ENCODE measurements at places on chromosomes 11 and 22. TPM values are rescaled to one million over a fixed set of nuclear protein-coding genes. Genes with fewer than 3 reads are reported as not detected.

DNA sequence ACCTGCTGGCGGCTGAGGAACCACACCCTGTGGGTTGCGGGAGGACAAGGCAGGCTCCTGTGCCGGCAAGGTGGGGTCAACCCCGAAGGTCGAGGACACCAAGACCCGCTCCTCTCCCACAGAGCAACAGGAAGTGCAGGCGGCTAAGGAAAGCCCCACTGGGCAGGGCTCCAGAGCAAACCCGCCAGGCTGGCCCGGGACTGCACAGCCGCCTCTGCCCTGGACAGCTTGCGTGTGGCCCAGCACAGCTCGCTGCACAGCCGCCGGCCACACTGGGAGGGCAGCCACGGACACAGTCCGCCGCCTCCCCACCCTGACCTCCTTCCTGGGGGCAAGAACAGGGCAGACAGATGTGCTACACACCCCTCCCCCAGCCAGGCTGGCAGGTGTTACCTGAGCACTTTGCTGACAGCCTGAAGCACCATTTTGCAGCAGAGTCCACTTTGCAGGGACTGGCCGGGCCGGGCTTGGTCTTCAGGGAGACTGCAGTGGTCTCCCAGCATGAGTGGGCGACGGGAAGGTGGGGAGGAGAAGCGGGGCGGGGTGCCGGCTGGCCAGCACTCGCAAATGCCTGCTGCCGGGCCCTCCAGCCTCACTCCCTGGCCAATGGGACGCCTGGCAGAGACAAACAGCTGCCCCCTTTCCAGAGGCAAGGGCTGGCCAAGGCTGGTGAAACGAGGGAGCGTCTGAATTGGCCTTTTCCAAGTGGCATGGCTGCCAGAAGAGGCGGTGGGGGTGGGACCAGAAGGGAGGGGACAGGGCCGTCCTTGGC is at the start of gene MOB2:
TSS of gene MOB2 (minus strand) at position 726 of the 772 bp plus-strand sequence. CDS start at position 503, 223 bp downstream.
- no peak for DNase-seq

DNA sequence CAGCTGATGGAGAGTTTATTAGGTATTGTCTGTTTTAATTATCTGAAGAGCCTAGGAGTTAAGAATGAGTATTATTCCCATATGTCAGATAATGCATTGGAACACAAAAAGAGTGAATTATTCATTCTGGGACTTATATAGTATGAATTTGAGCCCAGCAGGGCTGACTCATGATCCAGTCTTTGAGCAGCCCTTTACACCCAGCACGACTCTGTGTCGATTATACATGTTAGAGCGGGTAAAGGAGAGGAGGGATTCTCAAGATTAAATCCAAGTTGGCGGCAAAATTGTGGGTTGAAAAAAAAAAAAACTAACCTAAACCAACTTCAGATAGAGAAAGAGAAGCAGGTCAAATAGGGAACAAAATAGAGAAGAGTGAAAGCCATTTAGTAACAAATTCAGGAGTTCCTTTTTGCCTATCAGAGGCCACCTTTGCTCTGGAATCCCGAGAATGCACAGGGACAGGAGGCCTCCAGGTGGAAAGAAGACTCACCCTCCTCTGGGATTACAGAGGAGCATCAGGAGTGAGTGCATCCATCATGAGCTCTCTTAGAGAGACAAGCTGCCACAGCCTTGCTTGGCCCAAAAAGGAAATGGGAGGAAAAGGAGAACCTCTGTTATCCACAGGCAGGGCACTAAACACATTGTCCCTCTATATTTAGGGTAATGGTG is 3.1 kb downstream of the MRGPRX1 start:
- no peak for DNase-seq

- no peak for DNase-seq
Measured at GRCh38 chr22:32411402-32411801, 645 bp downstream of the RTCB start.

GRCh38 chr11:132022733-132023478 is 652.5 kb downstream of the NTM start:
- DNase-seq = no peak

GRCh38 chr22:37139762-37140161 is 10.0 kb downstream of the IL2RB start:
- DNase-seq = no peak

- DNase-seq = no peak
Measured at GRCh38 chr11:69230856-69231425, 63.0 kb upstream of the MYEOV start.

DNA sequence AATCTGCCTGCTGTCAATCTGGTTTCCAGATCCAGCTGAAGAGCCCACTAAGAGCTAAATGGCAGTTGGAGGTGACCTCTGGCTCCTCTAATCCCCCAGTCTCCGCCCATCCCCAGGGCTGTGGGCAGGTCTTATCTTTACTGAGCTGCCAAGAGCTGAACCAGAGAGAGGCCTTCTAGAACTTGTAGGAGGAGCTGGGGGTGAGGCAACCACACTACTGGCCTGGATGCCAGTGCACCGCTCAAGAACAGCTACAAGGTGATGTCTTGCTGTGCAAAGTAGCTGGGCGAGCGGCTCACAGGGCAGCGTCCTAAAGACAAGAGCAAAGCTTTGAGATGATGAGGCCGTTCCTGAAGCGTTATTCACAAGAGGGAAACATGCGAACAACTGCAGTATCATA is 374.6 kb downstream of the CTTN start:
- no peak for DNase-seq

GRCh38 chr11:98296091-98296880 is 724.5 kb upstream of the CNTN5 start:
- no peak for DNase-seq

- DNase-seq = peak; percentile 83
Measured at GRCh38 chr11:69013009-69013951, at the start of gene MRGPRF. Gene MRGPRF, minus strand, starts transcription at chr11:69013246. Its CDS starts 3,345 bp downstream, at chr11:69009901.

- DNase-seq = no peak
Measured at GRCh38 chr22:23763579-23763945, 772 bp downstream of the C22orf15 start.

GRCh38 chr11:14073849-14074476 is 111.4 kb downstream of the SPON1 start:
- DNase-seq = no peak

GRCh38 chr22:41848468-41848867 is 15.6 kb downstream of the SREBF2 start:
- DNase-seq = no peak

DNA sequence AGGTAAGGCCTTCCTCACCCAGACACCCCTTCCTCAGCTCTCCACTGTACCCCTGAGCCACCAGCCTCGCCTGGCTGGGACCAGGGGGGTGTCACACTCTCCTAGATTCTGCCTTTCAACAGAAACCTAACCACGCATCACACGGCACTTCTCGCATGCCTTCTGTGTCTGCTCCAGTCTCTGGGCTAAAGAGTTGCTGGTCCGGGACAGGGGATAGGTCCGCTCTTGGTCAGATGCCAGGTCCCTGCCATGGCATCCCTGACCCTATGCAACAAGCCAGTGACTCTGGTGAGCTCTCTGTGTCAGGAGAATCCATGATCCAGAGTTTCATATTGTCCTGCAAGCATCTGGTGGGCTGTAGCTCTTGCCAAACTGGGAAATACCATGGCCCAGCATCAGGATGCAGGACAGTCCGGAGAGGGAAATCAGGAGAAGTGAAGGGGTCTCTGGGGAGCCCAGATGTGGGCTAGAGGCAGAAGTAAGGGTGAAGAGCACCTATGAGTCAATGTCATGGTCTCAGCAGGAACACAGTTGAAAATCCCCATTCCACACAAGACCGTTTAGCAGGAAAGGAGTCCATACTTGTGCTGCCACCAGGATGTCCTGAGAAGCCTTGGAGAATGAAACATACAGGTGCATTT is 14.1 kb downstream of the IGLL5 start:
- no peak for DNase-seq

DNA sequence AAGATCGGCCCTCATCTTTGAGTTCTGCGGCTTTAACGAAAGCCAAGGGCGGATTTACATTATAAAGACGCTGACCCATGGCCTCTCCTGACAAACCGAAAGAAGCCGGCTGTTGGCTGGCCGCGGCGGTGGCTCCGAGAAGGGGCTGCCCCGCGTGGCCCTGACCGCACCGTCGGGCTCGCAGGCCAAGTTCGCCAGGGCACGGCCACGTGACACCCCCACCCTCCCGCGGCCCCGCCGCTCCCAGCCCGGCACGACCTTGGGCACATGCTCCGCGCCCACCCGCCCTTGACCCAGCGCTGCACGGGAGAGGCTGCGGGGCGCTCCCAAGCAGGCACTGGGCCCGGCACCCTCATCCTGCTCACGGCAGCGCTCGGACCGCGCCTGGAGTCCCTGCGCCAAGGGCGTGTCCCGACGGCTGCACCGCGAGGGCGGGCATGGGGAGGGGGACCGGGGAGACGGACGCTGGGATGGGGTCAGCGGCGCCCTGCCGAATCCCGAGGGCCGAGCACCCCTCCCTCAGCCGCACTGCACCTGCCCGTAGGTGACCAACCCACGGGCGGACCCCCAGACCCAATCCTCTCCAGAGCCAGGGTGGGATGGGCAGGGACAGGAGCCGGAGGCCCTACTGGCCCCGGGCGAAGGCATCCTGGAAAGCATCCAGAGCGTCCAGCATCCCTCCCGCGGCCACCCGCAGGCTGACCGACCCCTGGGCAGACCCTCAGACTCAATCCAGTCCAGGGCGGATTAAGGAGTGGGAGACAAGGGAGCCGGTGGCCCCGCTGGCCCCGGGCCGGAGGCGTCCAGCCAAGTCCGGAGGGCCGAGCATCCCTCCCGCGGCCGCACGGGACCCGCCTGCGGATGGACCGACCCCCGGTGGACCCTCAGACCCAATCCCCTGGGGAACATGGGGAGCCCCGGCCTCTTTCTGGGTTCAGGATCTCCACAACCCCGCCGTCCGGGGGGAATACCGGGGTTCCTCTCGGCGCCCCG is 759 bp downstream of the CPT1A start:
- peak; percentile 73 for DNase-seq

- DNase-seq = no peak
Measured at GRCh38 chr11:24880962-24881361, 384.1 kb downstream of the LUZP2 start.

- DNase-seq = peak; percentile 67
Measured at GRCh38 chr11:111299101-111300026, 1.0 kb downstream of the POU2AF3 start.

- no peak for DNase-seq
Measured at GRCh38 chr22:35891442-35891841, 137.2 kb downstream of the RBFOX2 start.

GRCh38 chr11:12100429-12100828 is 10.0 kb upstream of the MICAL2 start:
- DNase-seq = no peak

DNA sequence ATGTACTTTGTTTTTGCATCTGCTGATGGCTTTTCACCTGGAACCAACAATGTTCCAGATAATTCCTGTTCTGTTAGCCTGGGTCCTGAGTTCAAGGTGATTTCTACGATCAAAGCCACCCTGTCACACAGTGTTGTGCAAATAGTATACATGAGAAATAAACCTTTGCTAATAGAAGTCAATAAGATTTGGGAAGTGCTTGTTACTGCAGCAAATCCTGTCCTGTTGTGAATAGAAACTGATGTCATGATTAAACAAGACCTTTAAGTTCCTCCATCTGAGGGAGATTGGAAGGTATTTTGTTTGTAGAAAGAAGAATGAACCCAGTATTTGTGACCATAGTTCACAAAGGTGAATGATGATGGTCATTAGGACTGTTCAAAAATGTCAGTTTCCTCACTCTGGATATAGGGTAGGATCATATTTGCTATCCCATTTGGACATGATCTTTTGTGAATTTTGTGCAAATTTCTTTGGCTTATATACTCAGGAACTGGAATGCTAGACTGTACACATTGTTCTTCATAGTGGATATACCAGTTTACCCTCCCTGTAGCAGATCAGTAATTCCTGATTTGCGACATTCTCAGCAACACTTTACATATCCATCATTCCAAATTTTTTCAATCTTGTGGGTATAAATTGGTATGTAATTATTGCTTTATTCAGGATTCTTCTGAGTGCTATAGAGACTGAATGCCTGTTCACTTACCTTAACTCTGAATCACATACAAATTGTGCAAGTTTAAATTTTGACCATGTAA is 428.5 kb downstream of the METTL15 start:
- DNase-seq = no peak

DNA sequence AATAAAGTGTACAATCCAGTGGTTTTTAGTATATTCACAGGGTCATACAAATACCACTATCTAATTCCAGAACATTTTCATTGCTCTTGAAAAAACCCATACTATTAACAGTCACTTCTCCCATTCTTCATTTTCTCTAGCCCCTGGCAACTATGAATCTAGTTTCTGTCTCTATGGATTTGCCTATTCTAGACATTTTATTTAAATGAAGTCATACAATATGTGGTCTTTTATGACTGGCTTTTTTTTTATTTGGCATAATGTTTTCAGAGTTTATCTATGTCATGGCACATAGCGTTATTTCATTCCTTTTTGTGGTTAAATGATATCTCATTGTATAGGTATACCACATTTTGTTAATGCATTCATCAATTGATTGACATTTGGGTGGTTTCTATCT is 59.4 kb downstream of the KDM2A start:
- no peak for DNase-seq

DNA sequence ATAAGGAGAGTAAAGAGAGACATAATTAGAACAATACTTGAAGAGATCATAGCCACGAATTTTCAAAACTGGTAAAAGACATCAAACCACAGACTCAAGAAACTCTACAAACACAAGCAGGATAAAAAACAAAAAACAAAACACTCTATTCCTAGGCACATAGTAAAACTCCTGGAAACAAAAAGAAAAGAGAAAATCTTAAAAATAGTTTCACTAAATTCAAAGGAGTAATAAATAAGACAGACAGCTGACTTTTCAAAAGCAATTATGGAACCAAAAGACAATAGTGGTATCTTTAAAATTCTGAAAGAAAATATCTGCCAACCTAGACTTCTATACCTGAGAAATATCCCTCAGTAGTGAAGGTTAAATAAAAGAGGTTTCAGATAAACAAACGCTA is 9.2 kb upstream of the NARS2 start:
- no peak for DNase-seq

DNA sequence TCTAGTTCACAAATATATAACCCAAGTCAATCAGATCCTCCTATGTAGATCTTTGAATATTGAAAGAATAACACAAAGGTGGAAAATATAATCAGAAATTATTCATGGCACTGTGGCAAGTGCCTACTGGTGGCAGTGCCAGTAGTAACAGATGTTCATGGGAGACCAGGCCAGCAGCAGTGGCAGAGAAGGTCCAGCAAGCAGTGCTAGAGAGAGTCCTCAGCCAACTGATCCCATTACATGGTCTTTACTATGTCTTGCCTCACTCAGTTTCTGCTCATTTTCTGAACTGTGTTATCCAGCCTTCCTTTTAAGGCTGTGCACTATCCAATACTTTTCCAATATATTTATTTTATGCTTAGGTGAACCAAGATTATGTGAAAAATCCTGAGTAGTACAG is 124.9 kb downstream of the MRTFA start:
- peak; percentile 56 for DNase-seq

Gene CCDC87
- total RNA-seq = not detected

Gene APOL1
- total RNA-seq = 0.49 TPM

Gene LIF
- 11.1 TPM for total RNA-seq

Gene L3MBTL2
- total RNA-seq = 17.4 TPM

Gene SLC25A17
- total RNA-seq = 50.8 TPM

Gene NLRP6
- total RNA-seq = not detected

All from MG63 (cell line).